RWPE2 (cell line): ENCODE measurements at places on chromosomes 13 and 19.

- peak; percentile 29 for DNase-seq
These were observed 12.2 kb downstream of the PIP5K1C start for GRCh38 chr19:3687774-3688706.

DNA sequence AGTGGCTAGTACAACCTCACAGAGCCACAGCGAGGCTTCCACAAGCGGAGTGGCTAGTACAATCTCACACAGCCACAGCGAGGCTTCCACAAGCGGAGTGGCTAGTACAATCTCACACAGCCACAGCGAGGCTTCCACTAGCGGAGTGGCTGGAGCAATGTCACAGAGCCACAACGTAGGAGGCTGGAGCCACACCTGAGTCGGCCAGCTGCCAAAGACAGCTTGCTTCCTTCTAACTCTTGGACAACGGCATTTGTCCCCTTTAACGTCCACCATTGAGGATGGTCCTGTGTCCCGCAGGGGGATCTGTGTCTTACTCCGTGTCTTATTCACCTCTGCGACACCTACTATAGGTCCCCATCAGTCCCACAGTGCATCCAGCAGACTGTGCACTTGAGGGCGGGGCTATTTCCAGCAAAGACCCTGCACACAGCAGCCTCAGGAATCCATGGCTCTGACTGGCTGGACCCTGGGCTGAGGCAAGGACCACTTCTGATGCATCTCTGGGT, 3.7 kb downstream of the ZNF787 start:
- DNase-seq = no peak

GRCh38 chr19:3056417-3057088, 5.7 kb downstream of the TLE5 start:
- no peak for DNase-seq

GRCh38 chr13:24700539-24700938, 20.3 kb downstream of the ATP12A start:
- no peak for DNase-seq

GRCh38 chr13:45681113-45681512, 21.0 kb upstream of the CBY2 start:
- DNase-seq = no peak

- DNase-seq = no peak
These were observed 83.5 kb downstream of the SLC7A1 start for GRCh38 chr13:29511980-29512379.

GRCh38 chr19:5572556-5573286, 5.0 kb upstream of the TINCR start:
- DNase-seq = no peak

- no peak for DNase-seq
These were observed 731 bp downstream of the ZNF558 start for GRCh38 chr19:8831373-8831772.

DNA sequence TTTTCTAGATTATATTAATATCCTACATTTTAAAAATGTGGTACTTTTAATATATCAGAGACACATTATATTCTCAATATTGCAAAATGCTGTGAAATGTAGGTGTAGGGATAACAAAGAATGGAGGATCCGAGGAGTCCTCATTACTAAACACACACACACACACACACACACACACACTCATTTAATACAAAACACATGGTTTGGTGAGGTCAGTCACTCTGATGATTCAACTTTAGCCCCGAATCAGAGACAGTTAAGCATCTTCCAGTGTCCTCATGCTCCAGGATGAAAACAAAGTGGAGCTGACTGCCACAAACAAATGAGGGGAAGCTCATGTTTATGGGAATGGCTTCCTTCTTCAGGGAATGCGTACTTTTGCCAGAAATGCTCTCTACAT, 147.5 kb downstream of the CYSLTR2 start:
- no peak for DNase-seq

DNA sequence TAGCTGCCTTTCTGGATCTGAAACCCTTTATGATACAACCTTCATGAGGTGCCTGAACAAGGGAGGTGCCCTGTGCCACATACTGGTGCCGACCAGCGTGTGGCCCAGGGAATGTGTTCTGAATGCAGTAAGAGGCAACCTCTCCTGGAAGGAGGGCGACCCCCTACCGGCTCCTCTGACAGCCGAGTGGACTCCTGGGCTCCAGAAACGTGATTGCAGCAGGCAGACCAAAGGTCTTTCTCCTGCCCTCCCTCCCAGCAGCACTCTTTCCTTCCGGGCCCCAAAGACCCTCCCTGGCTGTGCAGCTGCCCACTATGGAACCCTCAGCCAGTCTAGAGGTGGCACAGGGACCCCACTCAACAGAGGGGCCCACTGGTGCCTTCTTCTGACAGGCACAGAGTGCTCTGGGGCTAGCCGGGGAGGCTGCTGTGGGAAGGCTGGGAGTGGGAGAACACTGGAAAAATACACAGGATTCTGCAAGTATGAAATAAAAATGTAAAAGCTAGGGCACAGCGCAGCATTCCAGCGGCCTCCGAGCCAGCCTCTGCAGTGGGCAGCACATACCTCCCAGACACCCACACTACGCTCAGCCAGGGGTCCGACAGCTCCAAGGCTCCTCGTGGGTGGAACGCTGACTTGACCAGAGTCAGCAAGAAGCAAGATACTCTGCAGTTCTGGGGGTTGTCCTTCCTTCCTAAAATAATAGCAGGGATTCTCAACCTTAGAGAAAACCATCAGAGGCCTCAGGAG, 14.9 kb downstream of the SH3GL1 start:
- no peak for DNase-seq

- DNase-seq = no peak
These were observed 38.1 kb downstream of the DOCK9 start for GRCh38 chr13:98939660-98940191.

- no peak for DNase-seq
These were observed 109.1 kb downstream of the TUBA3C start for GRCh38 chr13:19072543-19072942.

DNA sequence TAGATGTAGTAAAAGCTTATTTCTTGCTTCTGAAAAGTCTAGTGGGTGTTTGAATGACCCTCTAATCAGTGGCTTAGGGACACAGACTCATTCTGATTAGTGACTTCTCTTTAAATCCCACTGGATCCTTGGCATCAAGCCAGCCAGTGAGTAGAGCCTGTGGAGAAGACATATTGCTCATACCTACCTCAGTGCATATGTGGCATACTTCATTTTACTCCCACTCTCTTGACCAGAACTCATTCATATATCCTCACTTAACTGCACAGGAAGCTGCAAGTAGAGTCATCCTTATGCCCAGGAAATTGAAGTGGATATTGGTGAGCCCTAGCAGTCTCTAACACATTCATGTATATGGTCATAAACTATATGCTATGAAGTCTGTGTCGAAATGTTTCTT, 148.3 kb downstream of the PDS5B start:
- no peak for DNase-seq

- DNase-seq = peak; percentile 89
These were observed 3.5 kb downstream of the LYPD5 start for GRCh38 chr19:43798546-43799409.

- DNase-seq = no peak
These were observed 20.7 kb downstream of the RAP2A start for GRCh38 chr13:97454699-97455098.

DNA sequence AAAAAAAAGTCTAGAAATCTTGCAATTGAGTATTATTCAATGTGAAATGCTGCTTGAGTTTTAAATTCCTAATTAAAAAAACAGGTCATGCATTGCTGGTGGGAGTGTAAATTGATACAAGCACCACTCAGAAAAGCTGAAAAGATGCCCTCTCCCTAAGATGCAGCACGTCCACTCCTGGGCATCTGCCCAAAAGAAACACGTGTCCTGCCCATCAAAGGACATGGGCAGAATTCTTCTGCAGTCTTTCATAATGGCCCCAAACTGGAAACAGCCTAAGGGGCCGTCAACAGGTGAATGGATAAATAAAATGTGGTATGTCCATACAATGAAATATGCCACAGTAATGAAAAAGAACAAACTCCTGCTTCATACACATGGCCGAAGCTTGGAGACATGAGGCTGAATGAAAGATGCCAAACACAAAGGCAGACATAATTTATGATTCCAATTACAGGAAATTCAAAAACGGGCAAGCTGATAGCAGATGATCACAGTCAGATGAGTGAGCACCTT, 7.8 kb downstream of the POU2F2 start:
- DNase-seq = no peak

DNA sequence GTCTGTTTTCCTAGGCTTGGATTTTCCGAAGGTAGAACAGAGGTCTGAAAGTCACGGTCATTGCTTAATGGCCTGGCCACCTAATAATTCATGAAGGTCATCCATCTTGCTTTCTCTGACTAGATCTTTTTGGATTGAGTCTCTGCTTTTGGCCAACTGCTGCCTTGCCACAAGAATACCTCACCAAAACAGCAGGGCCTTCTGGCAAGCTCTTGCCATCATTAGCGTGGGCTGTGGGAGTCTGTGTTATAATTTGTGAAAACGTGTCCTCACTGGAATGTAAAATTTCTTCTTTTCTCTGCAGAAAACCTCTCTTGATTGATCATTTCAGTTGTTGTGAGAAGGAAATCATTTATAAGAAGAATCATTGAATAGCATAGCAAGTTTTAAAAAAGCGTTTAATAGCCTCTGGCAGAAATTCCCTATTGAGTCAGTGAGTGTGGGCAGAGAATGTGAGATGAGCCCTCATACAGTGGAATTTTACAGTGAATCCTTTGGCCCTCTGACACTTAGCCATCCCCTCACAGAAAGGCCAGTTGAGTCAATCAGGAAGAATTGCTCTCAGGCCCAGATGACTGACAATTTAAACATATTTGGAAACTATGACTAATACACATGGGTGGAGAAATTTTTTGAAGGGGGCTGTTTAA, 43.2 kb upstream of the ERICH6B start:
- DNase-seq = no peak

- peak; percentile 34 for DNase-seq
These were observed 12.5 kb upstream of the CFAP97D2 start for GRCh38 chr13:114166381-114167131.

DNA sequence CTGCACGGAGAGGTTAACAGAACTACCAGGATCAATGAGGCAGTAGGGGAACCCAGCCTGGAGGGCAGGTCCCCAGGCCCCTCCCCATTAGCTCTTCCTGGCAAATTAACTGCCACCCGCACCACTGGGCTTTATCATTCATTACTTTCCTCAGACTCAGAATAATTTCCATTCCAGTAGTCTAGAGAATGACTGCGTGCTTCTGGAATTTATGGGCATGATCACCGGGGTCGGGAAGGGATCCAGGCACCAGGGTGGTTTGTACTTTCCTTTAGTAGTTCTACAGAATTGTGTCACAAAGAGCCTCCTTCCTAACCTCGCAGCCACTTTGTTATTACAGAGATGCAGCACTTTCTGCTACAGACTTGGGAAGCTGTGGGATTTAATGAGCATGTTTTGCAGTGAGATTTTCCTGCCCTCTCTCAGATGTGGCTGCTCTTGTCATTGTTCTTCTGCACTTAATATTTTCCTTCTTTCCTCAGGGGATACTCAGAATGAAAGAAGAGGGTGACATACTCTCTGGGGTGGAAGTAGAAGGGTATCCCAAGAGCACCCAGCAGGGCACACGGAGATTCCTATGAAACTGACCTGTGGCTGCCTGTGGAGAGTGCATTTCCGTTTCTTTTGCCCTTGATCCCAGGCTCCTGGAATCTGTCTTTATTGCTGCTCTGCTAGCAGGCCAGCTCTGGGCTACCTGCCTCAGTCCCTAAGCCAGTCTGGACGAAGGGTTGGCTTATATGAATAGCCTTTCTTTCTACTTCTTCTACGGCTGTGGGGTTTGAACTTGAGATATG, 285.0 kb upstream of the SLC10A2 start:
- DNase-seq = no peak

DNA sequence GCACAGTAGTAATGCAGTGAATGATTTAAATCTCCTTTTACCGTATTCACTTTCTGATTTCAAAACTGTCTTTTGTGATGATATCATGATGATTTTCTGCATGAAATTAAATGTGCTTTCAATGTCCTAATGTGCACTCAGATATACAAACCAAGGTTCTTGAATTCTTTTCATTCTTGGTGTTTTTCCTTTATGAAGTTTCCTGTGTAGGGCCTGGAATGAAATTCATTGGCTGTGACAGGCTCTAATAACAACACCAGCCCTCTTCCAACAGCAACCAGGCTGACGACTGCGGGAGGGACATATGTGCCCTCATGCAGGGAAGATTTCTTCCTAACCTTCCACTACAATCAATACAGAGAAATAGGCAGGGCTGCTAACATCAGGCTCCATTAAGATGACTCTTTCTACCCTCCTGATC, 1052.0 kb downstream of the DIAPH3 start:
- no peak for DNase-seq

DNA sequence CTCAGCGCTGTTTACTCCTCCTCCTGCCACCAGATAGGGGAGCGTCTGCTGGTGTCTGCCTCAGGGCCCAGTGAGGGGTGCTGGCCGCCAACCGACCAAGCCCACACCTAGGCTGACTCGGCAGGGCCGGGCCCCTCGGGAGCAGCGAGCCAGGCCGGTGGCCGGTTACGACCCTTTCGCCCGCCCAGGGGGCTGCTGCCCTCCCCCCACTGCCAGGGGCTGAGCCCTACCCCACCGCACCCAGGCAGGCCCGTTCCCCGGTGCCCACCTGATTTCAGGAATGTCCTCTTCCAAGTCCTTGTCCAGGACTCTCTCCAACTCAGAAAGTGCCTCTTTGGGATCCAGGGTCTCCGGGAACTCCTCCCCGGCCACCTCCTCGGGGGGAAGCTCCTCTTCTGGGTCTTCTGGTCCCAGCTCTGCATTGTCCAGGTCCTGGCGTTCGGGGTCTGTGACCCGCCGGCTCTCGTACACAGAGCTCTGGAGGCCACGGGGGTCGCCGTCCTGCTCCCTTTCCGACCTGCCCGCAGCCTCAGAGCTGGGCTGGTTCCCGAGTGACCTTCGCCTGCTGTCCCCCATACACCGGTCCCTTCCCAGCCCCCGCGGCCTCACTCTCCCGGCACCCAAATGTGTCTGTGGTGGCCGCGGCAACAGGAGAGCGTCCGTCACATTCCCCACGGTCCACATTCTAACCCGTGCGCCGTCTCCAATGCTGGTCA, 31.0 kb upstream of the MIER2 start:
- DNase-seq = no peak

- DNase-seq = no peak
These were observed 521.0 kb downstream of the SUCLA2 start for GRCh38 chr13:47480121-47480520.

- DNase-seq = peak; percentile 93
These were observed 12.7 kb upstream of the PSMD8 start for GRCh38 chr19:38361633-38362075.

- DNase-seq = no peak
These were observed 2.2 kb upstream of the CEACAM6 start for GRCh38 chr19:41753159-41753558.

- DNase-seq = no peak
These were observed 445.8 kb downstream of the SUCLA2 start for GRCh38 chr13:47555235-47555634.

DNA sequence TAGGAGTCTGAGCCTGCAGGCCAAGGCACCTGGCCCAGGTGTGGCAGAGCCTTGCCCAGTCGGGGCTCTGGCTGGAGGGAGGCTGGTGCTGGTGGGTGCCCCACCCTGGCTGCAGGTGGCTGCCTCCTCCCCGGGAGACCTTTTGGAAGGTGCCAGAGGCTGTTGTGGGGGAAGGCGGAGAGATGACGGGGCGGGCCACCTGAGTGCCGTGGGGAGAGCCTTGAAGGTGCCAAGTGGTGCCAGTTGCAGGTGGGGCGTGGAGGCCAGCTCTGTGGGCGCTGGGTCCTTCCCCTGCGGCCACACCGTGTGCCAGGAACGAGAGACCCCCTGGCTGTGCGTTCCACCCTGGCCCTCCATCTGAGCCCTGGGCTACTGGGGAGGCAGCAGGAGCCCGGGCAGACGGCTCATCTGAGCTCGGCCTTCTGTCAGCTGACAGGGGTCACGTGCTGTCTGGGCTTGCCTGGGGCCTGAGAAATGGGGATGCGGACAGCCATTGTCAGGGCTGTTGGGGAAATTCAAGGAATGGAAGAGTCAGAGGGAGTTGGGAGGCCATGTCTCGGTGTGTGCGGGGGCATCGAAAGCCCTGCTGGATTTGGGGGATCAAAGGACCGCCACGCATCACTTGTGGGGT, 20.9 kb downstream of the CEBPA start:
- no peak for DNase-seq
